ENCODE measurements at places on chromosomes 12 and 14.

GRCh38 chr14:95184413-95184790, 27.1 kb upstream of the DICER1 start:
- peak; percentile 28 for DNase-seq

- DNase-seq, result peak; percentile 30
Observed at GRCh38 chr14:76386944-76387782, 11.2 kb downstream of the ESRRB start.

DNA sequence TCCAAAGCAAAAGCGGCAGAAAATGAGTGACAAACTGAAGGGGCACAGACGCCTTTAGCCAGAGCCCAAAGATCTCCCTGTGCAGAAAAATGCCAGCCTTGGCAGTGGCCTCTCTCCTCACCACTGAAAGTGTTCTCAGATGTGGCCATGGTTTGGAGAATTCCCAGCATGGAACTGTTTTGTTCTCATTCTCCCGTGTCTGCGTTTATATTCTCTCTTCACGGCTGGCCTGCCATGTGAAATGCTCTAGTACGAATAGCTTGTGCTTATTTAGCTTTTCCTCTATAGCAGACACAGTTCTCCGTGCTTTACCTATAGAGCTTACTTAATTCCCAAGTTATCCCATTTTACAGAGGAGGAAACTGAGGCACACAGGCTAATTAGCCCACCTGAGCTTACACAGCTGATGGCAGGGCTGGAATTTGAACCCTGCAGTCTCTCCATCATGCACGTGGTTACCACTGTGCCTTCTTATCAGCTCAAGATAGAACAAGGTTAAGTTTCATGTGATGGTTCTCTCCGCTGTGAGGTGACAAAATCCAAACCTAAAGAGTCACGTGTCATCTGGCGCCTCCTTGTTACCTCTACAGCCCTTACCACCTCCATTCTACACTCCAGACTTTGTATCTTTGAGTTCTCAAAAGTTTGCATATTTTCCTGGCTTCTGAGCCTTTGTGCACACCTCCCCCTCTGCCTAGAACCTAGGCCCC, 141.6 kb downstream of the GCH1 start:
- no peak for DNase-seq

GRCh38 chr12:132577191-132577920, 33.0 kb downstream of the LRCOL1 start:
- no peak for DNase-seq

DNA sequence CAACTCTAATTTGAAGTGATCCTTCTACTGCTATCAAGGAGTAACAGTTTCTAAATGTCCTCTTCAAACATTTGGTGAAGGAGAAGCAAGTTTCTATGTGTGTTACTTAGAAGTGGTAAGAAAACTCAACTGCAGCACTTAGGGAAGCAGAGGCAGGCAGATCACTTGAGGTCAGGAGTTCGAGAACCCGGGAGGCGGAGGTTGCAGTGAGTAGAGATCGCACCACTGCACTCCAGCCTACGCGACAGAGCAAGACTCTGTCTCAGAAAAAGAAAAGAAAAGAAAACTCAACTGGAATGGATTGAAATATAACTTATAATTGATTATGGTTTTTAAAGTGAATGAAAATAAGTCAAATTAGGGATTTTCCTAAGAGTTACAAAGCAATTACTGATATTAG, 169.7 kb upstream of the ATP2B1 start:
- DNase-seq, result no peak

DNA sequence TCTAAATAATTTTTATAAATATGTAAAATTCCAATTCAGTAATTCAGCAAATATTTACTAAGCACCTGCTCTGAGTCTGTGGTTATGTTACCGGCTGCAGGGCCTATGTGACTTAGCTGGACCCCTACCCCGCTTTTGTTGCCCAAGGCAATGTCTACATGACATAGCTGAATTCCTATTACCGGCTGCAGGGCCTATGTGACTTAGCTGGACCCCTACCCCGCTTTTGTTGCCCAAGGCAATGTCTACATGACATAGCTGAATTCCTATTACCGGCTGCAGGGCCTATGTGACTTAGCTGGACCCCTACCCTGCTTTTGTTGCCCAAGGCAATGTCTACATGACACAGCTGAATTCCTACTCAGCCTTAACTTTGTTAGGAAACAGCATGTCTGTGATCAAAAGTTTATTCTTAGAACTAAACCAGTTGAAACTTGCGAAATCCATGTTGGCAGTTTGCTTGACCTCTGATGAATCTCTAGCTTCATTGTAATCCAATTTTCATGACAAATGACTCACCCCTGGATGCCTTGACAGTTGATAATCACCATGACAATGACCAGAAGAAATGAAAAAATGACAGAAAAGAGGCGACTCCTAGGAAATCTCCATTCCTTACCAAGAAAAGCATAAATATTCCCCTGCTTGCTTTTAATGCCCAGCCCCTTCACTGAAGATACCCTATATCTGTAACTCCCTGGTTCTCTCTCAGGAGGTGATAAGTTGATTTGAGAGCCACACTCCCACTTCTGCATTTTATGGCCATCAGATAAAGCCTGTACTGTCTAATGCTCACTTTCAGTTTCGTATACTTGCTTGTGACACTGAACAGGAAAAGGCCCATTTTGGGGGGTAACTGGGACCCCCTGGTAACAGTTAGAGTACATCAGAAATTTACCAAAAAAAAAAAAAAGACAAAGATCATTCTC, 148.4 kb upstream of the SYT10 start:
- no peak for DNase-seq

- DNase-seq, result no peak
Observed at GRCh38 chr12:126742241-126742641, 1524.7 kb upstream of the TMEM132C start.

DNA sequence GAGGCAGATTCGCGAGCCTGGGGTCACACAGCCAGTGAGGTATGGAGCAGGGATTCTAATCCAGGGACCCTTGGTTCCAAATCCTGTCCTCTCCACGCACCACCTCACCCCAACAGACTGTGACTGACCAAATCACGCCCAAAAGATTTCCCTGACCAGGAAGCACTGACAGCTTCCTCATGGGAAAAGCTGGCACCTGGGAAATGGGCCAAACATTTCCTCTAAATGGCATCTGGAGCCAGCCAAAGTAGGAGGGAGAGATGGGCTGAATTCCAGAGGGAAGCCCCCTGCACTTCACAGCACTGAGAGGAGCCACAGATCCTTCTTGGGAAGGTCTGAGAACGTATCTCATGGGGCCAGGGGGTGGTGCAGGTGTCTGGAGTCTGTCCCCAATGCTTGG, 28.8 kb downstream of the CCDC92 start:
- DNase-seq, result no peak

GRCh38 chr12:123389560-123390351, 5.8 kb downstream of the KMT5A start:
- DNase-seq, result no peak

- no peak for DNase-seq
Observed at GRCh38 chr12:41509271-41510055, 321.3 kb downstream of the PDZRN4 start.

DNA sequence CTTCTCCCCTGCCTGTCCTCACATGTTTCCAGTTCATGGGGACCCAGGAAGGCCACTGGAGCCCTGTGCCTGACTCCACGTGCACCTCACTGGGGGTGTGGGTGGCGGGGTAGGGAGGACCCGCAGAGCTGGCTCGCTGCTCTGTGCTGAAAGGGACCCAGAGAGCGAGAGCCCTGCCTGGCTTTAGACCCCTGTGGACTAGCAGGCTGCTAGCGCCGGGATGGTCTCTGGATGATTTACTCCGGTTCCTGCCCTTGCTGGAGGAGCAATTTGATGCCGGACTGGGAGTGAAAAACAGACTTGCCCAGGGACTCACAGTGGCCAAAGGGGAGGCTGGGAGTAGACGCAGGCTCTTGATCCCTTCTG, 49.0 kb downstream of the NTF3 start:
- DNase-seq, result no peak

DNA sequence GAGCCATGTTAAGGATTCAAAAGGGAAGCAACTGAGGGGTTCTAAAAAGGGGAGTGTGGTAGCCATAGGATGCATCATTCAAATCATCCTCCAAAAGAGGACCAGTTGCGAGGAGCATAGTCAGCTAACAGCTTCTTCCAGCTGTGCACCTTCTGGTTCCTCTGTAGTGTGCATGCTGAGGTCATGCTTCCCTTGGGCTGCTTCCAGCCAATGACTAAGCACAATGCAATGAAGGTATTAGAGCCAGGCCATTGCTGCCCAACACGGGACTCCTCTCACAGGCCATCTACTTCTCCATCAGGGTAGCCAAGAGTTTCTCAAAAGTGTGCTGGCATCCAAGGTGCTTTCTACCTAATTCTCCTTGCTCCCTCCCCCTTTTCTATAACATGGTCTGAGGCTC, 69.2 kb upstream of the ARID2 start:
- no peak for DNase-seq

DNA sequence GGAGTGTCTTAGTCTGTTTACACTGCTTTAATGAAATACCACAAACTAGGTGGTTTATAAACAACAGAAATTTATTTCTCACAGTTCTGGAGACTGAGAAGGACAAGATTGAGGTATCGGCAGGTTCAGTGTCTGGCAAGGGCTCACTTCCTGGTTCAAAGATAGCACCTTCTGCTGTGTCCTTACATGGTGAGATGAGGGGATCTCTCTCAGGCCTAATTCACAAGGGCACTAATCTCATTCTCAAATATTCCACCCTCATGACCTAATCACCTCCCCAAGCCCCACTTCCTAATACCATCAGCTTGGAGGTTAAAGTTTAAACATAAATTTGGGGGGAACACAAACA, 35.0 kb upstream of the PLEK2 start:
- DNase-seq, result no peak

DNA sequence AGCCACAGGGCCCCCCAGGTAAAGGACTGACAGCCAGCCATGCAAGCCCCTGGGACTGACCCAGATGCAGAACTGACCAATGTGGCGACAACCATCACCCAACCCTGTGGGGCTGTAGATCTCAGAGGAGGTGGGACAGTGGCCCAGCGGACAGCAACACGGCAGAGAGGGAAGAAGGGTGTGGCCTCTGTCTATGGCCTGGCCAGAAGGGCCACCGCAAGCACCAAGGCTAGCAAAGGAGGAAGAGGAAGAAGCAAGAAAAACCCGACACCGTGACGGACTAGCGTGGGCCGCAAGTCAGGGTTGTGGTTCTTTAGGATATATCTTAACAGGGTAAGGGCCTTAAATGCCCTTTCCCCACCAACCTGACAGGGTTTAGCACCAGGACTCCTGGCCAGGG, 71.2 kb downstream of the ITPK1 start:
- no peak for DNase-seq

DNA sequence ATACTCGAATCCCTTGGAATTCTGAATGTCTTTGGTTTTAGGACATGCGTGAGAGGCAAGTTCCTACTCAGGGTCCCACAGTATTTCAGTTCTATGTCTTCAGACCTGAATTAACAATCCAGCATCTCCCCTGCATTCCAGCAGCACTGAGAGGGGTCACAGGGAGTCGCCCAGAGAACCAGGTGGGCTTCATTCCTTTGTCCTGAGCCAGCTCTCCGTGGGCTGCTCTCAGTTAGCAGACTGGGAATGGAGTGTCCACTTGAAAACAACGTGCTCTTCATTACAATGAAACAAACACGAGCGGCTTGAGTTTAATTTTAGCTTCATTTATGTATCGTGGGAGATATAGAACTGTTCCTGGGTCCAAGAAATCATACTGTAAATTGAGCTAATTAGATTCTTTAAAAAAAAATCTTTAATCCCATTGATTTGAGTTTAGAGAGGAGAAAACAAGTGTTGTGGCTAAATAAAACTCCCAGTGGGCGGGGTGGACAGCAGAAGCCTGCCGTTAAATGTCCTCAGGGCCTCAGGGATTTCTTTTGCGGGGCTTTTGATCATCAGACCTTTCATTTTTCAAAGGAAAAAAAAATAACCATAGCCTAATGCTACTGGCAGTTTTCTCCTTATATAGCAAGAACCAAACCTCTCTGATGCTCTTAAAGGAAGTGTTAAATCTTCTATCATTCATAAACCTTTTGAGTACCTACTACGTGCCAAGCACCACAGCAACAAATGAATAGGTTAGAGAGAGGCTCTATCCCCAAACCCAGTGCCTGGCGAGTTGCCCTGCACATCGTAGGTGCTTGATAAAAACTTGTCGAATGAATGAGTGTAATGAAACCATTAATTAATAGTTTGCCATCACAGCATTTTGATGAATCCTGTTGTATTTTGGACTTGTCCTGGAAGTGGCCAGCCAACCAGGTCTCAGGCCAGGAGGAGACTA, 140.4 kb downstream of the CHST11 start:
- no peak for DNase-seq

DNA sequence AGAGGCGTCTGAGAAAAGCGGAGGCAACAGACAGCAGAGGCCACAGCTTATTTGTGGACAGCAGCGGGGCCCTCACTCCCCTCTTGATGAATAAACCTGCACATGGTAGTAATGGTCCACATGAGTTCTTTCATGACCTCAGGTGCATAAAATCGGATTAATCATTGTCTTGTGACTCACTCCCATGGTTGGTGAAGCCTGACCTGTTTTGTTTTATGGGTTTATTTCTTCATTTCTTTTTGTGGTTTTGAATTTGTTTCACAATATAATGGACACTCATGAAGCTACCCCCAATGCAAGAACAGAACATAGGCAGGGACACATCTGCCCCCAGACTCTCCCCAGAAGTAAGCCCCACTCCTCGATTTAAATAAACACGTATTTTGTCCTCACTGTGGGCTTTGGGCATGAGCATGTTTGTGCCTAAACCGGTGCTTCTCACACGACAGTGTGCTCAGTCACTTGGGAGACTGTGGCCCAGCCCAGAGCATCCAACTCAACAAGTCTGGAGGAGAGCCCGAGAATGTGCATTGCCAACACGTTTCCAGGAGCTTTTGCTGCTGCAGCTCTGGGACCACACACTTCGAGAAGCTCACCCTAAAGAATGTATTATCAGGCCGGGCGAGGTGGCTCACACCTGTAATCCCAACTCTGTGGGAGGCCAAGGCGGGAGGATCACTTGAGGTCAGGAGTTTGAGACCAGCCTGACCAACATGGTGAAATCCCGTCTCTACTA, 116.1 kb downstream of the SCARB1 start:
- DNase-seq, result no peak

- DNase-seq, result peak; percentile 75
Observed at GRCh38 chr12:116186482-116187150, 90.9 kb downstream of the MED13L start.

DNA sequence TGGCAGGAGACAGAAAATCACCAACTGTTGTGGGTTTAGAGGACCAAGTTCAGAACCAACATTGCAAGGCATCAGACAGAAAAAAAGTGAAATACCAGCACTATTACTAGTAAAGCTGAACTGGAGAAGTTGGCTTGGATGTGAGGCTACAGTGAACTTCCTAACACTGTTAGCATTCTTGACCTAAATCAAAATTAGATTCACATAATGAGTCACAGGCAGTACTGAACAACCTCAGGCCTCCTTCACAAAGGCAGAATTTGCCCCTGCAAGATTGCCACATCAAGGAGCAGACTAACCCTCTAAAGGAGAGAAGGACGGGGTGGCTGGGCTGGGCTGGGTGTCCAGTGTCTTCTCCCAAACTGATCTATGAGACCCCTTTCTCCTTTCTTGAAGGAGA, 539.7 kb downstream of the SNAPC1 start:
- no peak for DNase-seq

DNA sequence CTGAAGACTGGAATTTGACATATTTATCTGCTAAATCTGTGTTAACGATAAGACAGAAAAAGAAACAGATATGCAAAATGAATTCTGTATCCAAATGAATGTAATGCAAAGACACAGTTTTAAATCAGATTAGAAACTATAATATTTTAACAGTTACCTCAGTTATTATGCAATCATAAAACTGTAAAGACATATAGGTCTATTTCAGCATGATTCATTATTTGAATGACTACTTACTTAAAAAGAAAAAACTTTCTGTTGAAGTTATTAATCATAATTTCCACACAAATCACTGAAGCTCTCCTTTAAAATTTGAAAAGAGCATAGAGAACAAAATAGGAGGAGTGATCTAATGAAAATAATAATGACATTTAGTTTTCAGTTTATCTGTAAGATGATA, 742.6 kb downstream of the FSCB start:
- no peak for DNase-seq

Data from dermis microvascular lymphatic vessel endothelial cell (primary cell).